ENCODE measurements at places on chromosomes 3 and 15.

- no peak for DNase-seq
These were observed 30.9 kb downstream of the RCN2 start for GRCh38 chr15:76962337-76963013.

DNA sequence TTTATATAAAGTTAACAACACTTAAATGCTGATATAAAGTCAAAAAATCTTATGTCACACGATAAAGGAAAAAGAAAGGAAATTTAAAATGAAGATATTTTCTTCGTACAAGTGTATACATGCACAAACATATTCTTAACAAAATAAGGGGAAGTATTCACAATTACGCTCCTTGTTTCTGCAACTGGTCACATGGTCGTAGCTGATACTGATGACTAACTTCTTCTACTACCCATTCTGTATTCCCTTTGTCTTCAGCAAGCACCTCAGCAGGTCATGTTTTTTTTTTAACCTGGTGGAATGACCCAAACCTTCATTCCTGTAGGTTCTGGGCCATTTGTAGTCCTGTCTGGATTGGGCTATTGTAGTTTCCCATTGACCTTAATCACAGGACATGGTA, 30.0 kb upstream of the CMTM8 start:
- DNase-seq: no peak

- no peak for DNase-seq
These were observed 333.5 kb downstream of the LSAMP start for GRCh38 chr3:116111765-116112164.

DNA sequence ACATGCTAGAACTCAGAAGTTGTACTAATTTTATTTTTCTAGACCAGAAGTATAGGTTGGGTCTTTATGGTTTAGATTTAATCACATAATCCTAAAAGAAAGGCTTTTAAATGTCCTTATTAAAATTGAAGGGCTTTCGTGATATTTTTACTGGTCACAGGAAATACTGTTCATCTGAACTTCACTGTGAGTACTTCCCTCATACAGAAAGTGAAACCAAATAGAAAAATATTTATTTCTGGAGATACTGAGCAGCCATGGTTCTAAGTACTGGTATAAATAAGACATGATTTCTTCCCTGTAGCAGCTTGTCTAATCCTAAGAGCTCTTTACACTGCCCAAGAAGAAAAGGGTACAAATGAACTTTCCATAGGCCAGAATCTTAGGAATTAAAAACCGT, 2.0 kb downstream of the SNRK start:
- no peak for DNase-seq

GRCh38 chr3:14627815-14628214, 23.7 kb upstream of the CCDC174 start:
- no peak for DNase-seq

GRCh38 chr15:59945036-59945435, 59.1 kb upstream of the FOXB1 start:
- DNase-seq: no peak

DNA sequence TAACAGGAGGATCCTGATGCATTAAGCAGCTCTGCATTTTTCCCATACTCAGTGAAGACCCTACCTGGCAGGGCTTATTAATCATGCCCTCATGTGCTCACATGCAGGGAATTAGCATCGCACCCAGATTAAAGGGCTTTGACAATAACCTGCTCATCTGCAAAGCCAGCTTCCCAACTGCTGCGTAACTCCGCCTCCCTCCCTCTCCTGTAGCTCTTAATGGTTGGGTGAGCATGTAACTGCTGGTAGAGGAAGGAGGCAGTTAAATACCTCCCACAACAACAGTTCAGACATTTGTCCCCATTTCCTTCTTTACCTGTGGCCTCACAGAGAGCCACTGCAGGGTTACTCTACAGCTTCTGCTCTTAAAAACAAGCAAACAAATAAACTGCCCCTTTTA, 203.6 kb upstream of the WNT5A start:
- no peak for DNase-seq

DNA sequence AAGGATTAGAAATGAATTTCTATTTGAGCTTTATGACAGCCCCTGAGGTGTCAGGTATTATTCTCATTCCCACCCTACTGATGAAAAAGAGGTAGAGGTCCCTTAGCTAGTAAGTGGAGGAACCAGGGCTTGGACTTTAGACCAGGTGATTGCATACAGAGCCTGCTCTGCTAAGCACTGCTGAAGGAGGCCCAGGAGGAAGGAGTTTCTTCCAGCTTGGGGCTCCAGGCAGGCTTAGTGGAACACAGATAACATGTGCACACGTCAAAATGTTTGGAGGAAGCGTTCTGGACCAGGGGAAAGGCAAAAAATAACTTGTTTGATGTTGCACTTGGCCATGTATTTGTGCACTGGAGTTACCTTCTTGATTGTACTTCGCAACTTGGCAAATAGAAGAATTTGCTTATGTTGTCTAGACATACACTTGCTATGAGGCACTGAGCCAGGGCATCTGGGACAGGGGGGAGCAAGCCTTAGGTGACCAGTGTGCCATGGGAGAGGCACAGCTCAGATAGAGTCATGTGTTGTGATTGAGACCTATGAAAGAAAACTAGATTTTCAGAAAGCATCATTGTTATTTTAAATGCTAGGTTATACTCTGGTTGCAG, 22.4 kb downstream of the IFT122 start:
- DNase-seq: no peak

DNA sequence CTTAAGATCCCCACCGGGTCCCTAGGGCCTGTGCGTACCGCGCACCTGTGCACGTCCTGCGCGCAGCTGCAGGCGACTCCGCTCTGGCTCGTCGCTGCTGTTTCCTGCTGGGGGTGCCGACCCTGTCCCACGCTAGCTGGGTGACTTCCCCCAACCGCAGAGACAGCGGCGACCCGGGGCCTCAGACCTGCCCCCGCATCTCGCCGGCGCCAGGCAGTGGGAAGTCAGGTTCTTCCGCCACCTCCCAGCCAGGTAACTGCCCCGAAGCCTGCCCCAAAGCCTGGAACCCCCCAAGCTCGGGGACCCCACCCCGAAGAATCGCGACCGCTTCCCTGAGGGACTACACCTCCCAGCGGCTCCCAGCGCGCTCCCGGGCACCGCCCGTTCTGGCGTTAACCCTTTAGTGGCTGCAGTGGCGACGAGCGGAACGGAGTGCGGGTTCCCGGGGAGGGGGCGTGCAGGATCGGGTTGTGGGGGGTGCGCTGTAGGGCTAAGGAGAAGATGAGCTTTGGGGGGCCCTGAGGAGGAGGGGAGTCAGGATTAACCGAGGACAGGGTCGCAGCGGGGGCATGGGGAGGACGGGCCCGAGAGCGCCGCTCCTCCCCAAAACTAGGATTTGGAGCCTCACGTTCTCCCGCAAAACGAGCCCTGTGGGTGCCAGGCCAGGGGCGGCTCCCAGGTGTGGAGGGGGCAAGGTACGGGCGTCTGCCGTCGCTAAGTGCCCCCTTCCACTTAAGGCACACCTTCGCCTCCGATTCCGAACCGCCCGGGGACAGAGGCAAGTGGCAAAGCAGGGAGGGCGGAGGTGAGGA, 589 bp downstream of the NEIL1 start:
- peak; percentile 66 for DNase-seq

GRCh38 chr3:28000608-28001007, 240.8 kb upstream of the CMC1 start:
- DNase-seq: no peak

DNA sequence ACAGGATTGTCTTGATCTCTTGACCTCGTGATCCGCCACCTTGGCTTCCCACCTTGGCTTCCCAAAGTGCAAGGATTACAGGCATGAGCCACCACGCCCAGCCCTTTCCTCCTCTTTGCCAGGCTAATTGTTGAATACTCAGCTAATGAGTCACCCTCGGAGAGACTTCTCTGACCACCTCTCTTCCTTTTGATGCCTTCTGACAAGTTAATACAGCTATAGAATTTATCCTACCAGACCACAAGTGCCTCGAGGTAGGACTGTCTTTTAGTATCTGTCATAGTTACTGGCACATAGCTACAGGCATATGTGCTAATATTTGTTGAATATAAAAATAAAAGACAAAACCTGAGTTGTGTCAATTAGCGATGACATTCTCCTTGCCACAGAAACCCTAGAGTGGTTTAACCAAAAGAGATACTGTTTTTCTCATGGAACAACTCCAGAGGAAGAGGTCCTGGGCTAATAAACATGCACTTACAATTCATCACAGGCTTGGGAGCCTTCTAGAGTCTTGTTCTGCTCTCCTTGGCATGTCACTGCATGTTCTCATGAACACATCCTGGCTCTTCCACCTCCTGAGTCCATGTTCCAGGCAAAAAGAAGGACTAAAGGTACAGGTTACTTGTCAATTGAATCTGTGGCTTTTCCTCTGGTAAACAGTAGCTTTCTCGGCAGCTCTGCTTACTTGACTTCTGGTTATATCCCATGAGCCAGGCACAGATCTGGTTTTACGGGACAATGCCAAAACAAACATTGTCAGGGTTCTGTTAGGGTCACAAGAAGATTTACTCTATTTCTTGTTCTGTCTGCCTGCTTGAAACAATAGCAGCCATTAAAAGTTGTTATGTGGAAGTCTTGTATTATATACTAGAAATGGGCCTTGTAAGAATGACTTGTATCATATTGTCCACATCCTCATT, 332.3 kb downstream of the THSD4 start:
- no peak for DNase-seq

GRCh38 chr15:61449186-61449702, 220.1 kb upstream of the RORA start:
- DNase-seq: no peak

DNA sequence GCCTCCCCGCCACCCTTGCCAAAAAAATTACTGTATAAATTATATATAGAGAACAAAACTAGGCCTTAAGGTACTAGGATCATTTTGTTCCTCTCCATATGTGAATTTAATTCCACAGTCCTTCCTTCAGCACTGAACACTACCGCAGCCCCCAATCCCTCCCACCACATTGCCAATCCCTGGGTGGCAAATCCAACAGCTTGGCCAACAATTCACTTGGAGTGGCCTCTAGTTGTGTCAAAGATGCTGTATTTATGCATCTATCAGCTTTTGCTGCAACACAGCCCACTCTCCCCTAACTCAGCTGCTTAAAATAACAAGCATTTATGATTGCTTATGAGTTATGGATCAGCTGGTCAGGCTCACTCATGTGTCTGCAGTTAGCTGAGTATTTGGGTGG, 18.6 kb downstream of the GPD1L start:
- DNase-seq: no peak

- no peak for DNase-seq
These were observed 1.9 kb upstream of the PLA1A start for GRCh38 chr3:119595639-119596334.

DNA sequence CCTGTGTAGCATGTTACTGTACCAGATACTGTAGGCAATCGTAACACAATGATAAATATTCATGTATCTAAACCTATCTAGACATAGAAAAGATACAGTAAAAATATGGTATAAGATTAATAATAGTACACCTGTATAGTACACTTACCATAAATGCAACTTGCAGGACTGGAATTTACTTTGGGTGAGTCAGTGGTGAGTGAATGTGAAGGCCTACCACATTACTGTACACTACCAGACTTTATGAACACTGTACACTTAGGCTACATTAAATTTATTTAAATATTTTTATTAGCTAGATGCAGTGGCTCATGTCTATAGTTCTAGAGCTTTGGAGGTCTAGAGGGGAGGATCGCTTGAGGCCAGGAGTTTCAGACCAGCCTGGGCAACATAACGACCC, 186.6 kb upstream of the ROPN1 start:
- DNase-seq: no peak

GRCh38 chr3:146701246-146701645, 96.1 kb upstream of the PLSCR5 start:
- DNase-seq: no peak

- no peak for DNase-seq
These were observed 252.7 kb upstream of the ZPLD1 start for GRCh38 chr3:102182162-102182561.

GRCh38 chr3:155335724-155336354, 42.4 kb upstream of the STRIT1 start:
- DNase-seq: no peak

DNA sequence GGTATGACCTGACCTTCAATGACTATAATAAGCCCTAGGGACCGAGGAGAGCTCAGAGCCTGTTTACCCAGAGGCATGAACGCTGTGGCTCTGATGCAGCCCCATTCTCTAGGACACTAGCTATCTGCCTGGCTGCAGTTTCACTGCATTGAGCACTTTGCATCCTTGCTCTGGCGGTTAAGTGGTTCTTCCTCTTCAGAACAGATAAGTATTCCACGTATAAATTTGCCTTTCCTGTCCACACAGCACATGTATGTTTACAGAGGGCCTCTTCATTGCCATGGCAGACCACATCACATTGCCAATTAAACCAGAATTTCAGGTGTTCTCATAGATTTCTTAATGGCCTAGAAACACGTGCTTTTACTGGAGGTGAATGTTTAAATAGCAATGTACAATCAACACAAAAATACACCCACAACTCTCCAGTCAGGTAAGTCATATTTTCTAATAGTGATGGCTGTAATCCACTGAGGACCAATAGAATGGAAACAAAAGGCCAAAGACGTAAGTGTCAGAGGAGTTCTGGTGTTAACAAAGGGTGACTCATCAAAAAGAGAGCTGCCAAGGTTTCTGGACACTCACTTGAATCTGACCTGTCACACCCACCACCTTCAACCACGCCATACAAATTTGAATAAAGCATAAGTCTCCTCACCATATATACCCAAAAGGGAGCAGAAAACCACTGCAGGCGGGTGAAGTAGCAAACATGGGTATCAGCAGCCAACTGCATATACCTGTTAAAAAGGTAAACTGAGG, 553.4 kb downstream of the OCA2 start:
- no peak for DNase-seq

GRCh38 chr3:111653766-111654165, 58.6 kb upstream of the ZBED2 start:
- DNase-seq: no peak

DNA sequence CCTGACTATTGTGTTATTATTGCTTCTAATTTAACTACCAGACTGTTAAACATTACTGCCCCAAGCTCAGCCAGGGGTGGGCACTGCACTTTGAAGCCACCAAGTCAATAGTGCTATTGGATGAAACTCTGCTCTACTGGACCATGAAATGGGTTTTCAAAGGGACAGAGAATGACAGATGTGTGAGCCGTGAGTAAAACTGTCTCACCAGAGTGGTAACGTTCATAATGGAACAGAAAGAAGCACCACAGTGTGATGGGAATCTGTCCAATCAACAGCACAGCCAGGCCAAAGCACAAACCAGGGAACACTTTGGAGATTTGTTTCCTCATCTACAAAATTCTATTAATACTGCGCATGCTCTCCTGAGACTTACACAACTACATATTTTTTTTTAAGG, 171.8 kb upstream of the LPP start:
- DNase-seq: no peak

GRCh38 chr3:98021830-98022560, 13.1 kb downstream of the GABRR3 start:
- DNase-seq: no peak

GRCh38 chr3:133935843-133936769, 40.4 kb upstream of the RAB6B start:
- no peak for DNase-seq

GRCh38 chr15:65177901-65178300, 7.2 kb downstream of the CLPX start:
- DNase-seq: no peak

- no peak for DNase-seq
These were observed 280.6 kb downstream of the ROBO2 start for GRCh38 chr3:77320514-77320913.

- DNase-seq: no peak
These were observed 191.1 kb downstream of the GREM1 start for GRCh38 chr15:32908872-32909271.

Data from activated T-cell treated with anti-CD3 and anti-CD28 coated beads, Interleukin-2, amount 50 U/mL, for 1 hour (primary cell).